ENCODE measurements at places on chromosomes 6 and 20.

- DNase-seq = no peak
Observed at GRCh38 chr20:10239954-10240353, 21.3 kb downstream of the SNAP25 start.

DNA sequence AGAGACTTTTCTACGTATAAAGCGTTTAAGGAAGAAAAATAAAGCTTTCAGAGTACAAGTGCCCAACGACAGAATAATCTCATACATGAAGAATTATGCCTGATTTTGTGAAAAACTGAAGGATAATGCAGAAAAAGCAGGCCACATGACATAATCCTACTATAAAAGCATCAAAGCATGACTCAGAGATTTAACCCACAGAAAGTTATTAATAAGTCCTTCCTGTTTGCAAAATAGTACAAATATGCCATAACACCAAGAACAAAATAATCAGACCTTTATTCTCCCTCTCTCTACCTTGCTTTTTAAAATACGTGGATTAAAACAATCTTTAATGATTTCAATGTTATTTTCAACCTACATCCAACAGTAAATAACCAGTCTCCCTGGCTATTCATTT, 118.6 kb upstream of the BCLAF1 start:
- DNase-seq = no peak

DNA sequence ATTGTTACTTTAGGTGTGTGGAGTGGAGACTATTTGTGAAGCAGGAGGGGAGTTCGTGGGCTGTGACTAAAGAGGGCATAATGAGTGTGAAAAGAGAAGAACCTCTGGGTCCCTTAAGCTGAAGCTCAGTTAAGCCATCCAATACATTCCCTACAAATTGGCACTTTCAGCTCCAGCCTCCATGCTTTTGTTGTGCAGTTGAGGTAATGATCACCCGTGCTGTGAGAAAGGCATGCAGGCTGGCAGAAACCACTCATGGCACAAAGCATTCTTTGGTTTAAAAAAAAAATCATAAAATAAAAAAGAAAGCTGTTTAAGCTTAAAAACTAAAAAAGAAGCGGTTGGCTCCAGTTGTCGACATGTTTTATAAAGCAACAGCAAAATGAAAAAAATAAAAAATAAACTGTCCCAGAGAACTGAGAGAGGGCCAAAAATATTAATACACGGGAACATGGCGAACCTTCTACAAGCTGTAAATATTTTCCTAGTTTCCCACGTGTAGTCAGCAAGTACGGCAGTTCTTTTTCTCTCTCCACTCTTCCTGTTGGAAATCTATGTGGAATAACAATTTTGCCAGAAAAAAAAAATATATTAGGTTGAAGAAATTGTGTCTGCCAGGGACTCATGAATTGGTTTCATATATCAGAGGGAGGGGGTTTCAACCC, 82.2 kb downstream of the ANKRD60 start:
- no peak for DNase-seq

DNA sequence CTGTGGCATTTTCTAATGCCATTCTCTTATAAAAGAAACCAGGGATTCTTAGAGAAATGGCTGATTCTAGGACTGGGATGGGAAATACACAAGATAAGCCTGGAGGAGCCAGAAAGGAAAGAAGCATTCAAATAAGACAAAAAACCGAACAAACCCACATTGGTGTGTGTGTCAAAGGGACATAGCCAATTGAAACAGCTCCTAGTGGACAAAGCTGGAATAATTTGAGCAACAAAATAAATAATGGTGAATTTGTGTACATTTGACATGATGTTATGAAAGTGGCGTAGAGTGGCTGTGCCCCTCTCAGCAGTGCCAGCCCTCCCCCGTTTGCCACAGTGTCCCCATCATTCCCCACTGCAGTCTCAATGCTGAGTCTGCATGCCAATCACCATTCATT, 55.5 kb downstream of the B3GAT2 start:
- DNase-seq = no peak

- no peak for DNase-seq
Observed at GRCh38 chr6:42821846-42822245, 40.0 kb downstream of the BICRAL start.

- no peak for DNase-seq
Observed at GRCh38 chr6:64121011-64121565, 485.5 kb downstream of the PHF3 start.

GRCh38 chr6:89068695-89069094, 11.9 kb upstream of the PNRC1 start:
- no peak for DNase-seq

DNA sequence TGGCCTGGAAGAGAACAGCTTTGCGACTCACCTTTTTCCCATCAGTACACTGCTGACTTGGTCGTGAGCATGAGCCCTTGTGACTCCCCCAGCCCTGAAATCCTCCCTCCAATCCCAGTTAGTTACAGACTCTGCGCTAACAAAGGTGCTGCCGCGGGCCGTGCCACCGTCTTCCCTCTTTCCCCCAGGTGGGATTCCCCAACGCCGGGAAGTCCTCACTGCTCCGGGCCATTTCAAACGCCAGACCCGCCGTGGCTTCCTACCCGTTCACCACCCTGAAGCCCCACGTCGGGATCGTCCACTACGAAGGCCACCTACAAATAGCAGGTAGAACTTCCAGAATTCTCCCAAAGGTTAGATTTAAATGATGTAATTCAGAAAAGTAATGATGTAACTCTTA, 16.1 kb downstream of the MTG2 start:
- DNase-seq = no peak

DNA sequence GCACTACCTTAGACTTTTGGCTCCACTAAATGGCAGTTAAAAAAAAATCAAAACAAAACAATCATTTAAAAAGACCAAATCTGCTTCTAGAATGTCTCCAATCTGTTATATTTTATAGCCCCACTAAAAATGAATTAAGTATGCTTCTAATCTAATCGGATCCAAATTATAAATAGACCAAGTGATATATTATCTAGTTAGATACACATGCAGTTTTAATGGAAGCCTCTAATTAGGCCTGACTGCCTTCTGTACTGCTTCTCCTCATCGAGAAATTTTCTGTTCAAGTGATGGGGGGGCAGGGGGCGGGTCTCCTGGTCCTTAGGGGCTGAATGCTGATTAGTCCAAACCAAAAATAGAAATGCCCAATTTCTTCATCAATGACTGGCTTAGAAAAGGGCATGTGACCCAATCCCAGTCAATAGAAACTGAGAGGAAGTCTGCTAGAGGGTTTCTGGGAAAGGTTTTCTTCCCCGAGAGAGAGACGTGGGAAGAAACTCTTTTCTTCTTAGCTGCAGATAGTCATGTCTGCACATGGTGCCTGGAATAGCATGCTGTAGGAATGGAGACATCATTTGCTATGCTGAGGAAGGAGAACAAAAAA, 6.9 kb downstream of the SESN1 start:
- no peak for DNase-seq

GRCh38 chr6:67882436-67883311, 752.4 kb upstream of the ADGRB3 start:
- no peak for DNase-seq

- DNase-seq = no peak
Observed at GRCh38 chr6:31775184-31775583, 1.9 kb downstream of the VWA7 start.

DNA sequence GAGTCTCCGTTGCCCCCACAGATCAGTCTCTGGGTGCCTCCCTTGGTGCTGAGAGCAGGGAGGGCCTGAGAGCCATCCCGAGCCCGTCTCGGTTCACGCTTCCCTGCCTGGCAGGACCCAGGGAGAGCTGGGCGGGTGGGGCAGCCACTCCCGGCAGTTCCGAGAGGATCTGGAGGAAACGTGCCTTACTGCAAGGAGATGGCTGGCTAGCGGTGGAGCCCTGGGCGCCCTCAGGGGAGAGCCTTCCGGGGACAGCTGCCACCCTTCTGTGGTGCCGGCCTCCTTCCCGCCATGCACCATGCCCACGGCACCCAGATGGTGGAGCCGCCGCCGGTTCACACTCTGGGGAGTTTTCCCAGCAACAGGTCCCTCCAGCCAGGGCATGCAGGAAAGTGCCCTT, 45.8 kb upstream of the SLCO4A1 start:
- DNase-seq = no peak

- DNase-seq = no peak
Observed at GRCh38 chr6:121617388-121617787, 181.9 kb downstream of the GJA1 start.

GRCh38 chr20:63858393-63859165, 2.7 kb upstream of the ABHD16B start:
- no peak for DNase-seq

DNA sequence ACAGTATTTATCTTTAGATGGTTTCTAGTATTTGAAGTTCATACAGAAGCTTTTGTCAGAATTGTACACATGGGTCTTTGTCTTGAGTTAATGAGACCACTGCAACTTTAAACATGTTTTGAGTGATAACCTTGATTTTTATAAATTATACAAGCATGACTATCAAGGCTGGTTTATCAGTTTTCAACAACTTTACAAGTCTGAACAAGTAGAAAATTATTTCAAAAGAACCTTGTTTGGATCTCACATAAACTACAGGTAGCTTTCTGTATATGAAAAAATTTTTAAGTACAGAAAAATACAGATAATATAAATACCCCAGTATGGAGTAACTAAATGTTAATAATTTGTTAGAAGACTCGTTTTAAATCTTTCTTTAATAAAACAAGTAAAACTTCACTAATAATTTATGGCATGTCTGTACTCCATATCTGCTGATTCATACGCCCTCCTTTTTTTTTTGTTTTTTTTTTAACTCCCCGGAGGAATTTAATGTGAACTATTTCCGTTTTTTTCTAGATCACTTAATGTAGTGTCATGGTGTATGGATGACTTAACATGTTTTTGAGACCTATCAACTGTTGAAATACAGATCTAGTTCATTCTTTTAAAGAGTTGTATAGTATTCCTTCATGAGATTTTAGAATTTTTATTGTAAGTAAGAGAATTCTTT, 18.3 kb downstream of the VAPB start:
- no peak for DNase-seq

GRCh38 chr6:19535351-19535750, 301.8 kb upstream of the ID4 start:
- DNase-seq = no peak

DNA sequence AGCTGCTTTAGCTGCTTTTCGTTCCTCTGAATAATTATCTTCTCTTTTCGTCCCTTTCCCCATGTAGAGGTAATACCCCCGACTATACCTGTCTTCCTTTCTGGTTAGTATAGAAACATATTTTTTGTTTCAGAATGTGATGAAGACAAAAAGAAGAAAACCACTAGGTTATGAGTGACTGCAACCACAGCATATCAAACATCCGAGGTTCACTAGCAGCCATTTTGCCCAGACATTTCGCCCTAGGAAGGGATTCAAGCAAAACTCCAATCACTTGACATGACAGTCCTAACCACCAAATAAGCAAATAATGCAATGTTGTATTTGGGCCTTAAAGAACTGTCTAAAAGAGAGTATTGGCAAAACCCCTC, 9.4 kb downstream of the SNX5 start:
- DNase-seq = no peak

DNA sequence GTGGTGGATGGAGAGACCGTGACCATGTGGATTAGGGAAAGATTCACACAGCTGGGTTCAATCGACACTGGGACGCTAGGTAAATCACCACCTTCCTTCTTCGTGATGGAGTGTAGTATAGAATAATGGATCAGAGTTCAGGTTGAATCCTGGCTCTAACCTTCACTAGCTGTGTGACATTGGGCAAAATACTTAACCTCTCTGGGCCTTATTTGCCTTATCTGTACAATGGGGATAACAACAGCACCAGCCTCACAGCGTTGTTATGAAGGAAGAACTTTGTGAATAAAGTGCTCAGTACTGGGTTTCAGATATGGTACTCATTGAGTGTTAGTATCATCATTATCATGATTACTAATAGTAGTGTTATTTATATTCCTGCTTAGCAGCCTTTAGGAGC, 126.1 kb upstream of the AKAP12 start:
- no peak for DNase-seq

- DNase-seq = no peak
Observed at GRCh38 chr6:107813555-107814194, 10.4 kb downstream of the SCML4 start.

GRCh38 chr6:21478883-21479539, 114.5 kb upstream of the SOX4 start:
- no peak for DNase-seq

DNA sequence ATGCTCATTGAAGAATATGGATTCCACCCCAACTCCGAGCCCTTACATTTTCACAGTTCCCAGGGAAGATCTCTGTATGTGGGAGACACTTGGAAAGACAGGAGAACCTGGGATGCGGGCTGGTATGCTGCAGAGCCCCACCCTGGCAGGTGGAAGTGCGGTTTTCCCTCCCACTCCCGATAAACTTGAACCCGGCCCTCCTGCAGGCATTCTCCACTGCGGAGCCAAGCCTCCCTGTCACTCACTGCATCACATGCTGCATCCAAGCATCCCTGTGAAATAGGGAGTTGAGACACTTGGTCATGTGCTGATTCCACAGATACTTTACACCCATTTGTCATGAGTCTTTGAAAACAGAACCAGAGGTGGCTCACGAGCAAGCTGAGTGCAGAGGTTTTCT, 35.4 kb downstream of the TMEM242 start:
- no peak for DNase-seq

DNA sequence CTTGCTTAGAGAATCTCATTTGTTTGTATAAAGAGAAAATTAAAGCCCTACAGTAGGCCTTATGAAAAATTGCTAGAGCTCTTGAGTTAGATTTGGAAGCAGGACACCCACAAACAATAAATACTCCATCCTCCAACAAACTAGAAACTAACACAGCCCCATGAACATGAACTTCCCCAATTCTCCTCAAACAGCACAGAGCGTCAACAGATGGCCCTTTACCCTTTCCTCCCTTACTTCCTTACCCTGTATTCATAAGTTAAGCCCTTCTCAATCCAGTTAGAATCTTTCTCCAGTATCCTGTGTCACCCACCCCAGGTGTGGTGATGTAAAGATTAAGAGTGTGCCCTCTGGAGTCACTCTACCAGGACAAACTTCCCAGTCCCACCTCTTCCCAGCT, 113.7 kb downstream of the UNC5CL start:
- DNase-seq = no peak

GRCh38 chr6:121183742-121184141, 150.5 kb downstream of the TBC1D32 start:
- DNase-seq = no peak

DNA sequence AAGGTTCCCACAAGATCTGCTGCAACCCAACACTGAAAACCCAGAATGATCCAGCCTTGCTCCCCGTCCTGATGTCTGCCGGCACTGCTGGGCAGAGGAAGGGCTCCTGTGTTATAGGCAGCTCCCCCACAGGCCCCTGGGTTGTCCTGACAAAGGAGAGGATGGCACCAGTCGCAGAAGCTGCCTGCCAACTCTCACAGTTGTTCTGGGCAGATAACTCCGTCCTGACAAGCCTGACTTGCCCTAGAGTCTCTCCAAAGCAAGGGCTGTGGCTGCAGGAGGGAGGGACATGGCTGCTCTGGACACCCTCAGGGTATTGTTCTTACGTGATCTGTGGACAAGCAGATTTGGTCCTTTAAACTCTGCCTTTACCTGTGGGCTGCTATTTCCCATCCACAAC, 243.8 kb downstream of the CDH26 start:
- DNase-seq = no peak

DNA sequence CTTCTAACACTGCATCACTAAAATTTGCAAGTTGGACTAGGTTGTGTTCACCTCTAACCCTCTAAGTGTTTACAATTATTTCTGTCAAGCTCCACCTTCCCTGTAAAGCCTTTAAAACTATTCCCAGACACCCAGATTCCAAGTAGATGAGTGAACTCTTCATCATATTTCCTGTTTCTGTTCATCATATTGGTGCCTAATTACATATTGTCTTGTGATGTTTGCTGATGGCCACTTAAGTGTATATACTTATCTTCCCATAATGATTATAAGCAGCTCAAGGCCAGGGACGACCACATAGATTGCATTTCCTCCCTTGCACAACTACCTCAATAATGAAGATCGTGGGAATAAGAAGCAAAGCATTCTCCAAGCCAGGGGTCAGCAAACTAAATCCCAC, 16.8 kb downstream of the TNFRSF21 start:
- DNase-seq = no peak

Measured in omental fat pad (tissue), 4 donors.